H7 (cell line): ENCODE measurements at places on chromosomes 6 and 20.

DNA sequence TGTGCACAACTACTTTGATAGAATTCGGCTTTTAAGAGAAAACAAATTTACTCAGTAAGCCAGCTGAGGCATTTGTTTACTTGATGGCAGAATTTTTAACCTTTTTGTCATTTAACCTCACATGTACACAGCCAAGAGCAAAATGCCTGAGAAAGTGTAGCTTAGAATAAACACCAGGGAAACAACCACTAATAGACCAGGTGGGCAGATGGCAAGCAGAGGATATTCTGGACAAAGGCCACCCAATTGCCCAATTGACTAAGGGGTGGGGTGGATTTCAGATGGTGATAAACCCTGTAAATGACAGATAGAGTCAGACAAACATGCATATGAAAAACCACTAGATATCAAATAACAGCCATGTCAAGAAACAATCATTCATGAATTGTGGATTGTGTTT lies 190.7 kb upstream of the FBXL4 start:
- DNase-seq: no peak

GRCh38 chr6:137013738-137014602 lies 30.8 kb downstream of the IL20RA start:
- DNase-seq: peak; percentile 39

DNA sequence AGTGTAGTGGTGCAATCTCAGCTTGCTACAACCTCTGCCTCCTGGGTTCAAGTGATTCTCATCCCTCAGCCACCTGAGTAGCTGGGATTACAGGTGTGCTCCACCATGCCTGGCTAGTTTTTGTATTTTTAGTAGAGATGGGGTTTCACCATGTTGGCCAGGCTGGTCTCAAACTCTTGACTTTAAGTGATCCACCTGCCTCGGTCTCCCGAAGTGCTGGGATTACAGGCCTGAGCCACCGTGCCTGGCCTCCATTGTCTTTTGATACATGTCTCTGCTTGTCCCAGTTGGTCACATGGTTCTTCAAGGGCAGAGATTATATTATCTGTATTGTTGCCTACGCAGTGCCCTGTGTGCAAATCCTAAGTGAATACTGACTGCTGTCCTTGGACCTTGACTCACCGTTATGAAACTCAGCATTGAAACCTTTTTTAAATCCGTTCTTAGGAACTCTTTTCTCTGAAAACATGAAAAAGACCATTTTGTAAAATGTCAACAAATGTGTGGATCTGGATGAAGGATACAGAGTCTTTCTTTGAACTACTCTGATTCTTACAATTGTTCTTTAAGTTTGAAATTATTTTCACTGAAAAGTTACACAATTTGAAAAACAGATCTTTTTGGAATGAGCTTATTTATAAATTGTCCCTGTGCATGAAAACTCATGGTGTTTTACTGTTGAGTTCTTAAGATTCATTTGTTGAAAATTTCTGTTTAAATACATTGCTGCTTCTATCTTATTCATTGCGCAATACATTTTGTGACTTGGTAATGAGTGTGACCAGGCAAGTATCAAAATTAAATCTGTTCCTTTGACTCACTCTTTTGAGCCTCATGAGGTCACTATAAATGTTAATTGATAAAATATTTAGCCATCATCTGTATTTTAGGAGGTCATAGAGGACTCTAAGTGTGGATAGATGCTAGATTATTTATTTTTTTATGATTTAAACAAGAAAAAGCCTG lies 293.5 kb downstream of the UTRN start:
- DNase-seq: no peak

DNA sequence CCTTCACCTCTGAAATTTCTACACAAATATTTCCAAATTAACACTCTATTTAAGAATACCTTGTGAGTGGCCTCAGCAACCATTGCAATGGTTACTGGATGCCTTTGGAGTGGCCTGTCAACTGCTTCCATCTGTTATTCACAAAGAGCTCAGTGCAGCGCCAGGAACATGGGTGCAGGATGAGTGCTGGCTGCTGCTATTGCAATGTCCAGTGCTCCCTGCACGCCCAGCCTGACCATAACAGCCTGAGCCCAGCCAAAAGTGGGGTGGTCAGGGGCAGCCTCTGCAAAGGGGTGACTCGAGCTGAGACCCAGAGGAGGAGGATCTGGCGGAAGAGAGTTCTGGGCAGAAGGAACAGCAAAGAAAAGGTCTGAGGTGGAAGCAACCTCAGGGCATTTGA lies 18.4 kb downstream of the CASS4 start:
- DNase-seq: no peak

GRCh38 chr20:16437387-16437996 lies 135.8 kb downstream of the KIF16B start:
- DNase-seq: no peak

GRCh38 chr6:157244175-157244574 lies 79.1 kb downstream of the TMEM242 start:
- no peak for DNase-seq

GRCh38 chr20:50798650-50799049 lies 3.8 kb downstream of the BCAS4 start:
- no peak for DNase-seq

GRCh38 chr20:3080939-3081388 lies 3.6 kb downstream of the AVP start:
- no peak for DNase-seq

- DNase-seq: no peak
Measured at GRCh38 chr6:15340775-15341174, 94.9 kb downstream of the JARID2 start.
